ENCODE measurements at places on chromosomes 1 and 21. TPM values are rescaled to one million over a fixed set of nuclear protein-coding genes. Genes with fewer than 3 reads are reported as not detected.

- no peak for DNase-seq
Measured at GRCh38 chr1:53189061-53189460, 7.6 kb upstream of the CPT2 start.

- no peak for DNase-seq
Measured at GRCh38 chr1:19205403-19205802, 4.7 kb downstream of the UBR4 start.

DNA sequence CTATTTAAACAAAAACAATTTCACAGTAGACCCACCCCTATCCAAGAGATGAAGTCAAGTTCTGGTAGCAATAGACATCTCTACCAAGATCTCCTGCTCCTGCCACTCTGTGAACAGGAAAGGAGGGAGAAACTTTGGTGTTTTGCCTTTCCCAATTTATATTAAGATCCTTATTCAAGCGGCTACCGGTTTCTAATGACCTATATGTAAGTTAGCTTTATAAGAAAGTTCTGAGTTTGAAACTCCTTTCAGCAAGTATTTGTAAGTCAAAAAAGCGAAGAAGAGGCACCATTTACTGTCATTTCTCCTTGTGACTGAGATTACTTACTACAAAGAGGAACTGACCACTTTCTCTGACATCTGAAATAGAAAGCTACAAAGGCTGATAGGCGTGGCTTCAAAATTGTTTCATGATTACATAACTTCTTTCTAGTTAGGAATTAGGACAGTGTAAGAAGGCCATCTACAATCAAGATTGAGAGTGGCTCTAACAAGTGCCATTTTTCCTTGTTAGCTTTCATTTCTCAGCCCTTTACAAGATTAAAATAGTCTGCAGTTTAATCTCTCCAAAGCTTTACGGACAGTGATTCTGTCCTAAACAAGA is at the start of gene MNDA:
Gene MNDA (plus strand): TSS at position 448 of the 604 bp plus-strand sequence. CDS start 10,803 bp downstream, outside the sequence.
- DNase-seq, result no peak

GRCh38 chr1:3192361-3192760 is 123.4 kb downstream of the PRDM16 start:
- no peak for DNase-seq

DNA sequence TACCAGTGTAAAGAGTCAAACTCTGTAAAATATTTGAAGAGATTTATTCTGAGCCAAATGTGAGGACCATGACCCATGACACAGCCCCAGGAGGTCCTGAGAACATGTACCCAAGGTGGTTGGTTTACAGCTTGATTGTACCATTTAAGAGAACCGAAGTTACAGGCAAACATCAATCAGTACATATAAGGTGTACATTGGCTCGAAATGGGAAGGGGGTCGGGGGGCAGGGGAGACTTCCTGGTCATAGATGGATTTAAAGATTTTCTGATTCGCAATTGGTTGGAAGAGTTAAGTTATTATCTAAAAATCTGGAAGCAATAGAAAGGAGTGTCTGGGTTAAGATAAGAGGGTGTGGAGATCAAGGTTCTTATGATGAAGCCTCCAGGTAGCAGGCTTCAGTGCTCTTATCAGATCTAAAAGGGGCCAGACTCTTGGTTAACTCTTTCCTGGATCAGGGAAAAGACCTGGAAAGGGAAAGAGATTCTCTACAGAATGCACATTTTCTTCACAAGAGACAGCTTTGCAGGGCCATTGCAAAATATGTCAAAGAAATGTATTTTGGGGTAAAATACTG is 47.5 kb upstream of the NTPCR start:
- no peak for DNase-seq

GRCh38 chr1:985126-985525 is 3.2 kb upstream of the PERM1 start:
- DNase-seq, result no peak

- peak; percentile 35 for DNase-seq
Measured at GRCh38 chr21:31873696-31874599, 1.1 kb downstream of the HUNK start.

DNA sequence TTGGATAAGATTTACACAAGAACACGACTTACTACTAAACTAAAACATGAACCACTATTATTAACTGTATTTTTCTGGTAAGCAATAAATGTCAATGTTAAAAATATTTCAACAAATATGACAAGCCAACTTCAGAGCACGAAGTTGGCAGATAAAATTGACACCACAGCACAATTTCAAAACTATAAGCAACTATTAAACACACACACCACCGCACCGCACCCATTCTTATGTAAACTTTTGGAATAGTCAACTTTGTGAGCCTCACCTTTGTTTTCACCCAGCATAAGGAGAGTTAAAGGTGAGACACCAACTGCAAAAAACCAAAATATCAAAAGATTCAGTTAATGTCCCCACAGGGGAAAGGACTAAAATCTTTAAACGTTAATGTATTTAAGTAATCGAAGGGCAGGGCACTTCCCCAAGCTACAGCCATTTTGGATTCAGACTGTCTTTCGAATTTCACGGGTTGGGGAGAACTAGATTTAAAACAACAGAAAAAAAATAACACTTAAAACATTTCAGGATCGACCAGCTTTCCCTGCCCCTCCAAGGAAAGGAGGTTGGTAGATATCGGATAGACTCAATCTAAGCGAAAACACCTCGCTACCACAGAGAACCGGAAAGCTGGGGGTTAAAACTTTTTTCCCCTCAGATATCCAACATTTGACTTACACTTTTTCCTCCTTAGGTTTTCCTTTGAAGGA is 872 bp downstream of the GPBP1L1 start:
- peak; percentile 16 for DNase-seq

GRCh38 chr1:157090771-157091170 is 8.8 kb downstream of the ETV3L start:
- no peak for DNase-seq

DNA sequence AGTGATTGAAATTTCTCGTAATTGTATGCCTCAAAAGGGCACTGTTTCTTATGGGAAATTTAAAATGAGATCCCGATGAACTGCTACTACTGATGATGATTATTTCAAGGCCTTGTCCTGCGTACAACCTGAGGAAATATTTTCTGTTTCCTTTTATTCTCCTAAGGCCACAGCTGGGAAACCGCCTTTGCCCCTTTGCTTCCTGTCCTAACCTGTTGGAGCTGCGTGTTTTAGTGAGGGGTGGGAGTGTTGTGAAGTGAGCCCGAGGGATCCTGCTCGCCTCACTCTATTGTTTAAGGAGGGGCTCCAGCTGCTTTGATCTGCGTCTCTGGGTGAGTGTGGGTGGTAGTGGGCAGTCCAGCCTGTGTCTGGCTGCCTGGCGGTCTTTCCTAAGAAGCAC is 14.4 kb downstream of the LAMC2 start:
- DNase-seq, result no peak

GRCh38 chr1:78080767-78081166 is 35.0 kb downstream of the GIPC2 start:
- no peak for DNase-seq

Gene TTC39A
- not detected for total RNA-seq

Gene TNFAIP8L2
- total RNA-seq, result 33.7 TPM

Gene OR2L8
- 0.29 TPM for total RNA-seq

Gene TMEM82
- total RNA-seq, result not detected

Gene PEAR1
- total RNA-seq, result 0.07 TPM

Gene OLFML2B
- not detected for total RNA-seq

Gene DCDC2B
- total RNA-seq, result 0.10 TPM

Gene LCE2D
- total RNA-seq, result not detected

Gene TESK2
- total RNA-seq, result 2.6 TPM
